BE2C (cell line): ENCODE measurements at places on chromosomes 5 and 9.
A peak's percentile ranks its signal among the peaks of the same experiment; 100 is the strongest.

DNA sequence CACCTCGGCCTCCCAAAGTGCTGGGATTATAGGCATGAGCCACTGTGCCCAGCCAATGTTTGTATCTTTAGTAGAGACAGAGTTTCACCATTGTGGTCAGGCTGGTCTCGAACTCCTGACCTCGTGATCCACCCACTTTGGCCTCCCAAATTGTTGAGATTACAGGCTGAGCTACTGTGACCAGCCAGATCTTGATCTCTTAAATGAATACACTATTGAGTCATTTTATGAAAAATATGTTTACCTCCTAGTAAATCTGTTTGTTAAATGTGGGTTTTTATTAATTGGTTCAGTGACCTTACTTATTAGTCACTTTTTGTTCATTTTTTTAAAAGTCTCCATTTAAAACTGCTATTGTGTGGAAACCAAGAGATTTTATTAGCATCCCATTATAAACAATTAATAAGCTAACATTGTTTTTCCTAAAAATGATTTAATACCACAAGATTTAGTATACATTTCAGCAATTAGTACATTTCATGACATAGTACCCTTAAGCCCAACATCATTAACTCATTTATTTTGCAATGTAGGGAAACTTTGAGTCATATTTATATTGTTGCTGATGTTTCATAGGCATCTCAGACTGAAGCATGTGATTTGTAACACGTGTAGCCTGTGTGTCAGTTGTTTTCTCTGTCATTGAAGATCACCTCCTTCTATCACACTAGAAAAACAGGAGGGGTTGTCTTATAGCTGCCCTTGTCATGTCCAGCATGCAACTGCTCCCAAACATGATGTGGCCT is 261.2 kb downstream of the TAF11L14 start:
- DNase-seq, result no peak

DNA sequence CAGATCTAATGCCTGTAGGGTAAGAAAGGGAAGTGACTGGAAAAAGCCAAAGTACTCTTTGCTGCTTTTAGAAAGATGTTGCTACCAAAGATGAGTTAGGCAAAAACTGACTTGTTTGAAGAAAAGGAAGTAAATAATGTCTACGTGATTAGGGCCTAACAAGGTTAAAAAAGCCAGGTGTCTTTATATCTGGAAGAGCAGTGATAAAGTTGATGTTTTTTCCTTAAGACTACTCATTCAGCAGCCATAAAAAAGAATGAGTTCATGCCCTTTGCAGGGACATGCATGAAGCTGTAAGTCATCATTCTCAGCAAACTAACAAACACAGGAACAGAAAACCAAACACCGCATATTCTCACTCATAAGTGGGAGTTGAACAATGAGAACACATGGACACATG is 13.5 kb upstream of the AMACR start:
- DNase-seq, result no peak

GRCh38 chr9:108074900-108075299 is 585.3 kb upstream of the KLF4 start:
- no peak for DNase-seq

DNA sequence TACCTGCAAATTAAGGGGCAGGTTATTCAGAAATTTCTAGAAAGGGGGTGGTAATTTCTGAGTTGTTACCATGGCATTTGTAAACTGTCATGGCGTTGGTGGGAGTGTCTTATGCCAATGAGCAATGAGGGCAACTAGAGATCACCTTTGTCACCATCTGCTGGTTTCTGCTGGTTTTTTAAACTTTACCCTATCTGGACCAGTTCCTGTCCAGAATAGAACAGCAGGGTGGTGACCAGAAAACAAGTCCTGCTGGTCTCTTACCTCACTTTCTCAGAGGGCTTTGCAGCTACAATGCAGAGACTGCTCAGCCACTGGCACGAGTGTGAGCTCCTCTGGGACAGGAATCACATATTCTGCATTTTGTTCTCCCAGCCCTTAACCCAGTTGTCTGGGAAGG is 51.4 kb downstream of the FAM114A2 start:
- no peak for DNase-seq

DNA sequence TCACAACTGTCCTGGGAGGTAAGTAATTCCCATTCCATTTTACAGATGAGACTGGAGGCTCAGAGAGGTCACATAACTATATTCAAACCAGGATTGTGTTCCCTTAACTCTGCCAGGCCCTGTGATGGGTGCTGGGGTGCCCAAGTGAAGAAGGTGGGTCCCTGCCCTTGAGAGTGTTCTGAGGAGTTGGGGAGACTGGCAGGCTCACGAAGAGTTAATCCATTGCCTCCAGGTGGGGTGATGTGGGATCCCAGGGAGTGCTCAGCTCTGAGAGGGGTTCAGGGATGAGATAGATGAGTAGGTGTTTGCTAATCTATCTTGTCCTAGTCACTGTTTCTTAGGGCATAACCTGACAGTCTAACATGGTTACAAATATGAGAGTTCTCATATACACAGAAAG is 36.7 kb downstream of the GSN start:
- DNase-seq, result no peak

GRCh38 chr5:140190872-140191218 is 15.9 kb downstream of the CYSTM1 start:
- no peak for DNase-seq

GRCh38 chr5:143427122-143427735 is 23.7 kb upstream of the NR3C1 start:
- no peak for DNase-seq

GRCh38 chr5:180034564-180034963 is 37.0 kb downstream of the RNF130 start:
- DNase-seq, result no peak

- DNase-seq, result no peak
Observed at GRCh38 chr9:129661029-129661428, 4.4 kb upstream of the PRRX2 start.

DNA sequence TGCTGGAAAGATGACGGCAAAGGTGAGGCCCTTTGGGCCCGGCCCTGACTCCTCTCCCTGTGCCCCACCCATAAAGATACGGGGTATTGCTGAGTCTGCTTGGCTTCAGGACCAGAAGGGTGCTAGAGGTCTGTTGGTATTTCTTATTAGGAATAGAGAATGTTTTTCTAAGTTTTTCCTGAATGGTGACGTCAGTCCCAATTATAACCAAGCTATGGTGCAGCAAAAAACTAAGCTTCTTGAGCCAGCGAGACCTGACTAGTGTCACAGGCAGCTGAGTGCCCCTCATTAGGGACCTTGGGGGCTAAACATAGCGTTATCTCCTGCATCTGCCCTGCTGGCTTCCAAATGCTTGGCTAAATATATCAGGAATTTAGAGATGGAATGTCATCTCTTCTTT is 151.0 kb upstream of the TBC1D2 start:
- DNase-seq, result no peak

DNA sequence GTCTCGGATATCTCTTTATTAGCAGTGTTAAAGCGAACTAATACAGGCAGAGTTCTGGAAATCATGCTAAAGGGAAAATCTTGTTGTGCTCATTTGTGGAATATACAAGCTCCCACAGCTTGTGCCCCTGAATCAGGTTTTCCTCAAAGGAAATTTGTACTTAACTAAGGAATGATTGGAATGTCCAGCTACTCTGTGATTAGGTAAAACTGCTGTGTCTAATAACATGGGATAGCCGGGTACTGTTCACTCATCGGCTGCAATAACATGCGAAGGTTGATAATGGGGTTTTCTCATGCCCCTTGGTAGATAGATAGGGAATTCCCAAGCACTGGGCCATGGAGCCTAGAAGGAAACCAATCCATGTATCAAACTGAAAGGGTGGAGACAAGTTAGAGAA is 306.7 kb downstream of the NR2F1-AS1 start:
- DNase-seq, result no peak

DNA sequence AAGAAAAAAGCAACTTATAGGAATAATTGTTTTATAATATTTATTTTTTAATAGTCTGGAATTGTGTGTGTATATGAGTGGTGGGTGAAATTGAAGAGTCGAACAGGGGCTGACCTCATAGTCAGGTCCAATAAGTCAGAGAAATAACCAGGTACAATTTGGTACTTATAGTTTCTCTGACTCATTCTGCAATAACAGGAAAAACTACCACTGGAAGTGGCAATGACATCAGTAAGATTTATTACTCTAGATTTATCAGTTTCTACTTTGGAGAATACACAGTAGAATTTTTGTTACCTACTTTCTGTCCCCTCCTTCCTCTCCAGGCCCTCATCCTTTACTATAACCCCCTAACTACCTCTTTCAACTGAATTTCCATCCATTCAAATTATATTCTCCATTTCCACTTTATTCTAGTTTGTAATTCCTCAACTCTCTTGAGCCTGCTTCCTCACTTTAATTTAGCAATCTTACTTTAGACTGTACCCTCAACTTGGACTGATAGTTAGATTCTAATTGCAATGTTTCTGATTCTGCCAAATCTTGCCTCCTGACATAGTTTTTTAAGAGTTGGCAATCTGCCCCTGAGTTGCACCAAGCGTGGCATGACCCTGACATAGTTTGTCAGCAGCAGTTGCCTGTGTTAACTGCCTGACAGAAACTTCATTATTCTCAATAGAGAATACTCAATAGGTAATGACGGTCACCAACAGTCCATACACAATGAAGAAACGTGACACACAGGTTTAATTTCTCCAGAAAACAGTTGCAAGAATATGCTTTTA is 475.3 kb upstream of the RIOK2 start:
- DNase-seq, result no peak

DNA sequence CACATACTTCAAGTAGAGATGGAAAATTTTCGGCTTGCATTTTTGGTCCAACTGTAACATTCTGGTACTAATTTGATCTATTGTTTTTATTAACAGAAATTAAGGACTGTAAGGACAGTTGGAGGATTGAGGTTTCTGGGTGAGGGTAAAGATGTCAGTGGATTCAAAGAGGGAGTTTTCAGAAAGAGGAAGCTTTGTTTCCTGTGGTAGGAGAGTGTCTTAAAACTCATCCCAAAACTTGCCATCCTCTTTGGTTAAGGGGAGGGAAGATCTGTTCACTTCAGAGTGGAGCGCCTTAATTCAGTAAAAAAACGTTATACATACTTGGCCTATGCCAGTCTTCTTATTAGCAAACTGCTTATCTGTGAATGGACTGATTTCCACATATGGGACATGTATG is 13.8 kb downstream of the CNTRL start:
- DNase-seq, result no peak

GRCh38 chr9:104711604-104712003 is 17.3 kb downstream of the OR13D1 start:
- DNase-seq, result no peak

DNA sequence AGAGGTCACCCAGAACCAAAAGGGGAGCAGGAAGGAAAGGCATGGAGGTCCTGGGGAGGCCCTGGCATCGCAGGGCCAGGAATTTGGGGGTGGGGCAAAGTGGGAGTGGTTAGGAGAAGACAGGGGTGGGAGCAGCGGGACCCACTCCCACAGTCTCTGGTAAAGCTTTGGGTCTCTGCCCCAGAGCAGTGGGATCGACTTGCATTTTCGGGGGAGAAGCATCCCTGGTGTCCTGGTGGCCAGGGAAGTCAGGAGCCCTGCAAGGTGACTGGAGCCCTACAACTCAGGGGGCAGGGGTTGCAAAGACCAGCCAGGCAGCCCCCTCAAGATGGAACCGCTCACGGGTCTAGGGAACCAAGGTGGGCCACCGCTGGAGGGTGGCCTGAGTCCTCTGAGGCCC is 22.4 kb upstream of the GTF3C5 start:
- no peak for DNase-seq

DNA sequence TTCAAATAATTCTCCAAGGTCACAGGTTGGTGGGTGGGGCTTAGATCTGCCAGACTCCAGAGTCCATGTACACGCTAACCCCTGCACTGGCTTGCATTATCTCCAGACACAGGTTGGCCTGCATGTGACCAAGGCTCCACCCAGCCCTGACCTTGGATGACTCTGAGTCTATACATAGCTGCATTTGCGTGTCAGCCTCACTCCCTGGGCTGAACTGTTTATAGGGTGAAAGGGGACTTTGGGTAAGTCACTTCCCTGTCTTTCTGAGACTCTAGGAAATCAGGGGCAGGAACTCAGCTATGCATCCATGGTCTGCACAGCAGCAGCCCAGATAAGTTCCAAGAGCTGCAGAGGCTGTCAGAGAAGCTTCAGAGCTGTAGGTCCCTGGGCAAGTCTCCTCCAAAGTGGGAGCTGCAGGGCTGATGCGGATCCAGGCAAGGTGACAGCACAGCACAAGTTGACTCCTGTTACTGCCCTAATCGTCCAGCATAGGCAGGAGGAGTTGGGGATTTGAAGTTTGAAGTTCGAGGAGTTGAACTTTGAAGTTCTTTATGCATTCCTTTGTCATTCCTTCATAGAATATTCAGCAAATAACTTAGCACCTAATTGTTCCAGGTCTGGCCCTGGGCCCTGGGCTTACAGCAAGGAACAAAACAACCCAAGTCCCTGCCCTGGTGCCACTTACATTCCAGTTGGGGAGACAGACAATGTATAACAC is 53.4 kb downstream of the SLC22A5 start:
- no peak for DNase-seq

DNA sequence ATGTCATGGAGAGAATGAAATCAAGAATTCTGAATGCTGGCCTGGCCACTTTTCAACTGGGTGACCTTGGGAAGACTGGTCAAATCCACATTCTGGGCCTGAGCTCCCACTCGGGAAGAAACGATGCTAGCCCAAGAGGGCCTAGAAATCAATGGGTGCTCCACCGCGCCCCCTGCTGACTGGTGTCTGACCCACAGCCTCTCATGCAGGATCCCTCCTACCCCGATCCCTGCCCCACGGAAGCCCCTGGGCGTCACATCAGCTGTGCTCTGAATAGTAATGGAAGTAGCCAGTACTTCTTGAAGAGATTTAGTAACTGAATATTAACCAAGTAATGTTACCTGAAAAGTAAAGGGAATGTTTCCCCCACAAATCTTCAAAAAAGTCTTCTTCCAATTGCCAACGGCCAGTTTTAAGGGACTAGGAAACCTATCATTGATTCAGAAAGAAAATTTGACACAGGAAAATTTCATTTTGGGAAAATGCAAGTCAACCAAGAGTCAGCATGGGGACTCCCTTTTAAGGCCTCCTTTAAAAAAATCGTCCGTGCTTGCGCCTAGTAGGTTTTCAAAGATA is 43.9 kb downstream of the CRB2 start:
- peak; percentile 55 for DNase-seq
